ENCODE measurements at places on chromosomes 12 and 14. TPM values are rescaled to one million over a fixed set of nuclear protein-coding genes. Genes with fewer than 3 reads are reported as not detected.

- no peaks in the 10 kb centered on the region for H3K27me3 ChIP-seq
- H3K4me1 ChIP-seq, result no peaks in the 10 kb centered on the region
- no peak overlapping the region for H3K27ac ChIP-seq
- no peak for DNase-seq
Measured at GRCh38 chr12:51941011-51941581, 10.4 kb upstream of the ACVR1B start.

DNA sequence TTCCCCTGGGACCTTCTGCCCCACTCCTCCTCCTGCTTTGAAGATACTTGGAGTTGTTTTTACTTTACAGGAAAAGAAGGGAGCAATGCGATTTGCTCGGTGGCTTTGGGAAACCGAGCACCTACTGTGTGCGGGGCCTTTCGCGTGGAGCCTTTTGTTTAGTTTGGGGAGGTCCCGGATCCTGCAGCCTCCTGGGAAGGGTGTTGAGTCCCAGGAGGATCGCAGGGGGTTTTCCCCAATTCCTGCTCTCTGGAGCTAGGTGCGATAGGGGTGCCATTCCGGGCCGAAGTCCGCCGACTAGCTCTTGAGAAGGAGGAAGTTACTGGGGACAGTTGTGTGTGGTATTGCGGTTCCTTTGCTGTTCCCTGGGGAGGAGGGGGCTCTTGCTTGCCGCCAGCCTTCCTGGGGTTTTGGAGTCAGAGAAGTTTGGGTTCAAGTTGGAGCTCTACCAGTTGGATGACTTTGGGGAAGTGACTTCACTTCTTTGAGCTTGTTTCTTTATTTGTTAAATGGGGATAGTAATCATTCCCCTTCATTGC, 1.1 kb downstream of the BRI3BP start:
- no peak overlapping the region for H3K27ac ChIP-seq
- H3K4me3 ChIP-seq, result peak overlapping the region; percentile 60
- H3K27me3 ChIP-seq, result no peaks in the 10 kb centered on the region
- no peak for DNase-seq
- H3K36me3 ChIP-seq, result no peaks in the 10 kb centered on the region
- no peaks in the 10 kb centered on the region for H3K4me1 ChIP-seq

Gene MANSC1
- total RNA-seq, result 18.7 TPM

GRCh38 chr12:129964826-129965457, 61.1 kb upstream of the TMEM132D start:
- no peak overlapping the region for H3K27ac ChIP-seq
- H3K4me3 ChIP-seq, result no peak overlapping the region
- H3K4me1 ChIP-seq, result no peaks in the 10 kb centered on the region
- H3K27me3 ChIP-seq, result no peaks in the 10 kb centered on the region
- DNase-seq, result no peak

Gene RIPK3
- total RNA-seq, result 10.7 TPM

DNA sequence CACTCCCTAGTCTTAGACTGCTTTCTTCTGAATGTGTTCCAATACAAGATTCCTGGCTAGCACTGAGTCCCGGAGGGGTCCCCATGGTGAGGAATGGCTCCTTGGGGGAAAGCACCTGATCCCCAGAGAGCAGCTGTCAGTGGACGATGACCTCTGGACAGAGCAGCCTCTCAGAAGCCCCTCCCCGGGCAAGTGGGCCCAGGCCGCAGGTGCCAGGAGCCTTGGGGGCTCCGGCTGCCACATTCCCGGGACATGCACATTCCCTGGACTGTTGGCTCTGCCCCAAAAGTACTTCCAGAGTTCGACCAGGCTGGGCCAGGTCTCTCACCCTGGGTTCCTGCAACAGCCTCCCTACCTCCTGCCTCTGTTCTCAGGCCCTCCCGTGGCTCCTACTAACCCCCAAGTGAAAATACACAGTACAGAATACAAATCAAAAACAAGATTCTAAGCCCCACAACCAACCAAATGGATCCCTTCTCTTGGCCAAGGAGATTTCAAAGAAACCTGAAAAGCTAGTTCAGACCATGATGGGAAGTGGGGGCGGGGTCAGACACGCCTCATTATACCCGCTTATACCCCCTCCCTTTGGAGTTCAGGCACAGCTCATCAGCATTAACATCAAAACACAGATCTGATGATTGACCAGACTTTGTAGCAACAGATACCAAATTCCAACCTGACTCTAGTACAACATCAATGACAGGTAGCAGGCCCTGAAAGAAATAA, 23.3 kb upstream of the BTBD6 start:
- DNase-seq, result no peak
- no peaks in the 10 kb centered on the region for H3K4me1 ChIP-seq
- H3K36me3 ChIP-seq, result no peaks in the 10 kb centered on the region
- no peak overlapping the region for H3K4me3 ChIP-seq

Gene OTX2
- not detected for total RNA-seq

DNA sequence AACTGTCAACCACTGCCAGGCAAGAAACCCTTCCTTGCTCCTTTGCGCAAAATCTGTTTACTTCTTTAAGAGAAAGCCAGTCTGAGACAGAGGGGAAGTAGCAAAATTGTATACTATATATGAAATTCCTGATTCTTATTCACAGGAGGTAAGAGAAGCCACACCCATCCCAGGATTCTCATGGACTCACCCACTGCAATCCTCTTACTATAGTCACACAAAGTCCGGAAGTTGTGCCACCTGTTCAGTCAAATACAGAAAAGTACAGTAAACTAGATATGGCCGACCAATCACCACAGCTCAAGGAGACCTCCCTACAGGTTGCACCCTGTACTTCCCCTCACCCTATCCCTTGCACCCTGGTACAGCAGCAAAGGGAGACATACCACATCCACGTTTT, 2.9 kb downstream of the PRMT5 start:
- peaks cover 3% of the 10 kb centered on the region for H3K4me1 ChIP-seq
- no peak for DNase-seq
- H3K4me3 ChIP-seq, result no peak overlapping the region

Gene PNMA1
- 19.3 TPM for total RNA-seq

Gene ZNF10
- total RNA-seq, result 13.4 TPM

Gene GAS2L3
- total RNA-seq, result 7.0 TPM

- H3K27ac ChIP-seq, result no peak overlapping the region
- peaks cover 46% of the 10 kb centered on the region for H3K27me3 ChIP-seq
- peak; percentile 2 for DNase-seq
Measured at GRCh38 chr14:104389326-104390220, 190.0 kb upstream of the C14orf180 start.

GRCh38 chr12:7210642-7211151, 21.2 kb downstream of the PEX5 start:
- no peak for DNase-seq
- no peak overlapping the region for H3K4me3 ChIP-seq
- peaks cover 13% of the 10 kb centered on the region for H3K36me3 ChIP-seq

Gene RTL1
- not detected for total RNA-seq

GRCh38 chr14:59657769-59658168, 81.2 kb upstream of the CCDC175 start:
- H3K27me3 ChIP-seq, result no peaks in the 10 kb centered on the region
- no peak for DNase-seq
- H3K4me1 ChIP-seq, result no peaks in the 10 kb centered on the region
- H3K36me3 ChIP-seq, result no peaks in the 10 kb centered on the region
- H3K4me3 ChIP-seq, result no peak overlapping the region

Measured in breast epithelium (tissue), 4 donors.